ENCODE measurements at places on chromosomes 2 and 18. TPM values are rescaled to one million over a fixed set of nuclear protein-coding genes. Genes with fewer than 3 reads are reported as not detected.

The CCDC148 gene
- total RNA-seq = 5.3 TPM

The ACTG2 gene
- 637 TPM for total RNA-seq

The GRB14 gene
- total RNA-seq = 5.8 TPM

The LONRF2 gene
- 6.7 TPM for total RNA-seq

The NT5C1B gene
- not detected for total RNA-seq

The SMYD1 gene
- total RNA-seq = 5.7 TPM
